ENCODE measurements at places on chromosomes 2 and 18. TPM values are rescaled to one million over a fixed set of nuclear protein-coding genes. Genes with fewer than 3 reads are reported as not detected.

GRCh38 chr2:199911877-199912161 is 726 bp downstream of the C2orf69 start:
- H3K4me3 ChIP-seq = peak overlapping the region; percentile 80
- H3K4me1 ChIP-seq = no peaks in the 10 kb centered on the region
- H3K36me3 ChIP-seq = peaks cover 6% of the 10 kb centered on the region
- peak overlapping the region; percentile 90 for H3K27ac ChIP-seq

GPR39 gene
- 9.0 TPM for total RNA-seq

DNA sequence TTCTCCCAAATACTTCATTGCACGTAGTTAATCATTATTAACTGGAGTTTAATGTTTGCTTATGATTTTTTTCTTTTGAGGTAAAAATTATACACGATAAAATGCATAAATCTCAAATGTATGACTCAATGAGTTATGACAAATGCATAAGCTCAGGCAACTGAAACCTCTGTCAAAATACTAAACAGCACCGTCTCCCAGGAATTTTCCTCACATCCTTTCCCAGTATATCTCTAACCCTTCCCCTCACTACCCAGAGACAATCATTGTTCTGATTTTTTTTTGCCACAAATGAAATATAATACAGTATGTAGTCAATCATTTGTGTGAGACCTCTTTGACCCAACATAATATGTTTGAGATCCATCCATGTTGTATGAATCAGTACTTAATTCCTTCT is 606.5 kb downstream of the CPS1 start:
- no peaks in the 10 kb centered on the region for H3K27me3 ChIP-seq
- no peaks in the 10 kb centered on the region for H3K4me1 ChIP-seq
- no peaks in the 10 kb centered on the region for H3K36me3 ChIP-seq
- H3K4me3 ChIP-seq = no peak overlapping the region

DNA sequence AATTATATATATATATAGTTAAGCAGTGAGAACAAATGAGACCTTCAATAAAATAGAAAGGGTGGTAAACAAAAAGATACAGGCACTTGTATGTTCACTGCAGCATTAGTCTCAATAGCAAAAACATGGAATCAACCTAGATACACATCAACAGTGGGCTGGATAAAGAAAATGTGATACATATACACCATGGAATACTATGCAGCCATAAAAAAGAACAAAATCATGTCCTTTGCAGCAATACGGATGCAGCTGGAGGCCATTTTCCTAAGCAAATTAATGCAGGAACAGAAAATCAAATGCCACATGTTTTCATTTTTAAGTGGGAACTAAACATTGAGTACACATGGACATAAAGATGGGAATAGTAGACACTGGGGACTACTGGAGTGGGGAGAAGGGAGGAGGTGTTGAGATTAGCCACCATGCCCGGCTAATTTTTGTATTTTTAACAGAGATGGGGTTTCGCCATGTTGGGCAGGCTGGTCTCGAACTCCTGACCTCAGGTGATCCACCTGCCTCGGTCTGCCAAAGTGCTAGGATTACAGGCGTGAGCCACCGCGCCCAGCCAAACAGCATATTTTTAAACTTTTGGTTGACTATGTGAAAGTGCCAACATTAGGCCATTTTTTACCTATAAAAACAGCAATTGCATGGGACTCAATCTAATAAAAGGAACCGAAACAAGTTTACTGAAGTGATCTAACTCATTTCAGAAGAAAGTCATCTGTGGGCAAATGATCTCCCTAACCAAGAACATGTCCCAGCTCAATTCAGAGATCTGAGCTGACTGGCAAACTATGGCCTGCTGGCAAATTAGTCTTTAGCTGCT is 23.7 kb downstream of the ICA1L start:
- no peaks in the 10 kb centered on the region for H3K27me3 ChIP-seq
- H3K4me3 ChIP-seq = no peak overlapping the region
- no peaks in the 10 kb centered on the region for H3K4me1 ChIP-seq
- 0 out of 2 replicates have a peak, but pooled peaks cover 1% of the 10 kb centered on the region for H3K36me3 ChIP-seq
- no peak for DNase-seq

CCL20 gene
- total RNA-seq = not detected

GRCh38 chr2:28231110-28231631 is 161.5 kb upstream of the FOSL2 start:
- H3K27me3 ChIP-seq = no peaks in the 10 kb centered on the region
- H3K27ac ChIP-seq = no peak overlapping the region
- peaks cover 14% of the 10 kb centered on the region for H3K4me1 ChIP-seq
- H3K4me3 ChIP-seq = no peak overlapping the region

DNA sequence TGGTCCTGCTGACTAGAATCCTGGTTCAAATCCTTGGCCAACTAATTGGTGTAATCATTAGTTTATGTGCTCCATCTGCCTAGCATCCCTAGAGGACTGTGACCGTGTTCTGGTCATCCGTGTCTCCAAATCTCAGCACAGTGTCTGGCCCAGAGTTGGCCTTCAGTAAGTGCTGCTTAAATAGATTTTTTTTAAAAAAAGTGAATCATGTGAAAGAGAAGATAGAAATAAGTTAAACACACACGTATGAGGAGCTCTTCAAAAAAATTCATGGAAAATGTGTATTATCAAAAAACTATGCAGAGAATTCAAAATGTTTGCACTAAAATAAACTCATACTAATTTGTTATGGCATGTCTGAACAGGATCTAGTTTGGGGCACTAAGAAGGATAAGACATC is 129.3 kb upstream of the TLK1 start:
- no peak overlapping the region for H3K4me3 ChIP-seq
- no peaks in the 10 kb centered on the region for H3K27me3 ChIP-seq
- peak overlapping the region; percentile 100 for H3K27ac ChIP-seq
- no peaks in the 10 kb centered on the region for H3K36me3 ChIP-seq
- DNase-seq = peak; percentile 52
- peaks cover 14% of the 10 kb centered on the region for H3K4me1 ChIP-seq

DNA sequence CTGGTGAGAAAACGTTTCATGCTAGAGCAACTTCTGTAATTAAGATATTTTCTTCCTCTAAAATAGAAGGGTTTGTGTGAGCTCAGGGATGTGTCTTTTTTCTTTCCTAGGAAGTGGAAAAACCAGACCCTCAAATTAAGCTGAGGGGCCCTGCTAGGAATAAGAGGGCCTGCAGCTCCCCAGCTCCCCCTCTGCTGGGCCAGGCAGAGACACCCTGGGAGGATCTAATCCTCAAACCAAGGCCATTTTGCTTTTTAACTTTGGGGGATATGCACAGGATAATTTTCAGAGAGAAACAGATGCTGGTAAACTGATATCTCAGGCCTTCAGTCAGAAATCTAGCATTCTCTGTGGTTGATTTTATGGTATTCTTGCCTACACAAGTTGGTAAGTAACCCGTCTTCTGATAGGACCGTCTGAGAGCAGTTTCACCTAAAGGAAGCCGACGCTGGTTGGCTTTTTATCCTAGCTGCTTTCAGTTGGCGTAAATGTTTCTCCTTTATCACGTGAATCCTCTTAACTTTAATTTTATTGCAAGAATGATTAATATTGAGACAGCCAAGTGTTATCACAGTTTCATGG is 34.8 kb downstream of the SNTG2 start:
- H3K4me1 ChIP-seq = no peaks in the 10 kb centered on the region
- no peaks in the 10 kb centered on the region for H3K36me3 ChIP-seq
- no peak overlapping the region for H3K27ac ChIP-seq
- no peak overlapping the region for H3K4me3 ChIP-seq

- H3K27me3 ChIP-seq = no peaks in the 10 kb centered on the region
These were observed 84.5 kb upstream of the SNTG2 start for GRCh38 chr2:866009-866680.

IL18RAP gene
- not detected for total RNA-seq

- no peak for DNase-seq
- H3K27ac ChIP-seq = no peak overlapping the region
- peaks cover 8% of the 10 kb centered on the region for H3K4me1 ChIP-seq
These were observed 287.9 kb downstream of the PTPRM start for GRCh38 chr18:7855028-7855427.

GPR17 gene
- total RNA-seq = not detected

GRCh38 chr2:225378984-225379383 is 20.5 kb upstream of the NYAP2 start:
- DNase-seq = no peak

FBXO15 gene
- 0.90 TPM for total RNA-seq

- H3K4me1 ChIP-seq = no peaks in the 10 kb centered on the region
- no peaks in the 10 kb centered on the region for H3K36me3 ChIP-seq
- no peak overlapping the region for H3K27ac ChIP-seq
- no peak for DNase-seq
- H3K4me3 ChIP-seq = no peak overlapping the region
These were observed 203.3 kb downstream of the PIEZO2 start for GRCh38 chr18:10946058-10946457.

ANO7 gene
- total RNA-seq = 0.36 TPM

DNA sequence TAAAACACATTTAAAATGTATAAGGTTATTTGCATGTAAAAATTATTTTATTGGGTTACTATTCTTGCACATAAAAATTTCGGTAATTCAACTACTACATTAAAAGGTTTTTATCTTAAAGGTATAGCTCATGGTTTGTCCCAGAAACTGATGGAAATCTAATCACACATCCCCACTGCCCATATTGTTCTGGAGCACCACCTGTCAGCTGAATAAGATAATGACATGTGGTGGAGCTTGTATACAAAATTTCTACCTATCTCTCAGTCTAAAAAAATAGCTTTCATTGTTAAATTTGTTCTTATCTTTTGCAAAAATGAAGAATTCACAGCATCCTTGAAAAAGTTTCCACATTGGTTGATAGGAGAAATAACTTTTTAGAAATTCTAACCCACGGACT is 18.3 kb downstream of the ERBB4 start:
- H3K27me3 ChIP-seq = no peaks in the 10 kb centered on the region
- no peaks in the 10 kb centered on the region for H3K4me1 ChIP-seq
- H3K27ac ChIP-seq = no peak overlapping the region

DNA sequence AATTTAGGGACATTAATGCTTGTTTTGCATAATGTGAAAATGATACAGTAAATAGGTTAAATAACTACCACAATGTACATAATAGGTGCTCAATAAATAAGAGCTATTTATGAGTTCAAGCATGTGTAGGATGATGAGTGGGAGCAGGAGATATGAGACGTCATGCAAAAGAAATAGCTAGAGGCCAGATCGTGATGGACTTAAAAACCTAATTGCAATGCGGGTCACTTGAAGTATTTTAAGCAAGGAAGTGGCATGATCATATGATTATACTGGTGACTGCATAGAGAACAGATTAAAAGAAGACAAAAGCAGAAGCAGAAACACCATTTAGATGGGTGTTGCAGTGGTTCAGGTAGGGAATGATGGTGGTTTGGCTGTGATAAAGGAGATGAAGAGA is 78.0 kb downstream of the HNMT start:
- H3K4me3 ChIP-seq = no peak overlapping the region
- H3K27me3 ChIP-seq = no peaks in the 10 kb centered on the region
- H3K36me3 ChIP-seq = no peaks in the 10 kb centered on the region

DNA sequence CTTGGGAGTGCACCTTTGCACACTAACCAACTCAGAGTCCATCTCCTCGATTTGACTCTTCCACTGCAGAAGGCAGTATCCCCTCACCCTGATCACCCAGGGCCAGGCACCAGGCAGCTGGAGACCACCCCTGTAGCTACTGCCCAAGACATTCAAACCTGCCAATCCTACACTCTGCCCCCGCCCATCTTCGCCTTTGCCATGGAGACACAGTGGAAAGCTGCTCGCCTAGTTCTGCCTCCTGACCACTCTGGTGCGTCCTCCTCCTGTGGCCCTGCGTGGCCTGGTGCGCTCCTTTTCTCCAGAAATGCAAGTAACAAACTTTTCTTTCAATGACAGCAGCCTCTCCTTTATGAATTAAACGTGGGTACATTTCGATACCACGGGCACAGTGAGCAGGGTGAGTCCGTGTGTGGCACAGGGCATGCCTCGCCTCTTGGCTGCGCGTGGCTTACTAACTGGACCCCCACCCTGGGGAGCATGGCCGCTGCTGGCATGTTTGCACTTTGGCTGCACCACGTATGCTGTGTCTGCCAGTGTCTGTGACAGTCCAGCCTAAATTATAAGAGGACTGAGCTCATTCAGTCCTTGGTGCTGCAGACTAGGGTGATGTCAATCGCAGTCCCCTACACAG is 47.6 kb downstream of the LONRF2 start:
- H3K27ac ChIP-seq = no peak overlapping the region
- no peak overlapping the region for H3K4me3 ChIP-seq
- peaks cover 16% of the 10 kb centered on the region for H3K27me3 ChIP-seq
- no peak for DNase-seq
- H3K4me1 ChIP-seq = peaks cover 2% of the 10 kb centered on the region

GRCh38 chr2:46731280-46731679 is 184.3 kb downstream of the MCFD2 start:
- DNase-seq = no peak
- no peak overlapping the region for H3K4me3 ChIP-seq
- H3K36me3 ChIP-seq = peaks cover 4% of the 10 kb centered on the region
- H3K4me1 ChIP-seq = peaks cover 13% of the 10 kb centered on the region
- H3K27me3 ChIP-seq = no peaks in the 10 kb centered on the region

- H3K27ac ChIP-seq = no peak overlapping the region
- no peaks in the 10 kb centered on the region for H3K27me3 ChIP-seq
- DNase-seq = no peak
- H3K36me3 ChIP-seq = no peaks in the 10 kb centered on the region
- H3K4me3 ChIP-seq = no peak overlapping the region
These were observed 76.3 kb upstream of the GALNT3 start for GRCh38 chr2:165870346-165870745.

SERPINB3 gene
- total RNA-seq = not detected

- no peak overlapping the region for H3K27ac ChIP-seq
- H3K27me3 ChIP-seq = no peaks in the 10 kb centered on the region
- H3K4me3 ChIP-seq = no peak overlapping the region
- peaks cover 4% of the 10 kb centered on the region for H3K4me1 ChIP-seq
These were observed 8.4 kb upstream of the NMI start for GRCh38 chr2:151297882-151298281.

SKA1 gene
- total RNA-seq = 13.9 TPM

DCC gene
- total RNA-seq = 0.83 TPM

DNA sequence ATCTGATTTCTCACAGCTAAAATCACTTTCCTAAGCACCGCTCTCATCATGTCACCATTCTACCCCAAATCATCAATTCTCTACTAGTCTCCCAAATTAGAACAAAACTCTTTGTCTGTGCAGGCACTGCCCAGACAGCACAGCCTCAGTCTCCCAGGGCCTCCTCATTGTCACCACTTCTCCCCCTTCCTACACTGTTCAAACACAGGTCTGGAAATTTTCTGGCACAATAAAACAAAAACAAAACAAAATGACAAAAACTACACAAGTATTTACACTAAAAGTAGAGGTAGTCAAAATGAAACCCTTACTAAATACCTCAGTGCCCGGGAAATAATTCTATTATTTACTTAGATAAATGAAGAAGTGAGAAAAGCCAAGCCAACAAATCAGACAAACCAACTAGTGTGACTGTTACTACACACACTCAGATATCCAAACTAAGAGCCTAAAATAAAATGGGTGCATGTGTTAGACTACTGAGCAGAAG is 156.2 kb upstream of the DNMT3A start:
- no peaks in the 10 kb centered on the region for H3K36me3 ChIP-seq
- H3K4me1 ChIP-seq = no peaks in the 10 kb centered on the region
- H3K27ac ChIP-seq = no peak overlapping the region
- no peaks in the 10 kb centered on the region for H3K27me3 ChIP-seq
- no peak overlapping the region for H3K4me3 ChIP-seq

All from IMR-90 (cell line).